Foreskin keratinocyte (primary cell): ENCODE measurements at places on chromosomes 5 and 9.

GRCh38 chr5:35608881-35609779 is 8.5 kb upstream of the SPEF2 start:
- no peak for DNase-seq

GRCh38 chr5:17799521-17799920 is 165.3 kb downstream of the TAF11L14 start:
- DNase-seq, result no peak

DNA sequence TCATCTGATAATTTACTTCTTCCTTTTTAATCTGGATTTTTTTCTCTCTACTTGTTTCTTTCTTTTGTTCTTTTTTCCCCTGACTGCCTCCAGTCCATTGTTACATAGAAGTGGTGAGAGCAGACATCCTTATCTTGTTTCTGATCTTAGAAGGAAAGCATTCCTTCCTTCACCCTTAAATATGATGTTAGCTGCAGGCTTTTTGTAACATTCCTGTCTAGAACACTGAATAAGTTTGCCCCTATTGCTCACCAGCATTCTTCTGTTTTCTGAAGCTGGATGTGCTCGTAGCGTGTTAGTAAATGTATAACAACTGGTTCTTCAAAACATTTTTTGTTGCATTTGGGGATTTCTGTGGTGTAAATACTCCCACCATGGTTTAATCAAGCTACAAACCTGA is 136.7 kb upstream of the NFIL3 start:
- peak; percentile 54 for DNase-seq

DNA sequence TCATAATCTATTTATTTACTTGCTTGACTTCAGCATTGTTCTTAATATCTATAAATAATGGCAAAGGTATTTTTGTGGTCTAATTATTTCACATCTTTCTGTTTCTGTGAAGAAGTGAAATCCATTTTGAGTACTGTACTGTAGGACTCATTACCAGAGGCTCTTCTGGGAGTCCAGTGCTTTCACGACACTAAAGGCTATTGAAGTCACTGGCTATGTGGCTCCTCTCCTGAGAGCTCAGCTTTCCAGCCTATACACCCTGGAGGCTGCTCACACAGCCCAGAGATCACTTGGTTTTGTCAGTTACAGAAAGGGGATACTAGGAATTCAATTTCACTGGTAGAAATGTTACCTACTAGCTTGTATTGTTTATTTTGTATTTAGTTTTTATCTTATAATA is 547.3 kb downstream of the TAF11L14 start:
- DNase-seq, result no peak

DNA sequence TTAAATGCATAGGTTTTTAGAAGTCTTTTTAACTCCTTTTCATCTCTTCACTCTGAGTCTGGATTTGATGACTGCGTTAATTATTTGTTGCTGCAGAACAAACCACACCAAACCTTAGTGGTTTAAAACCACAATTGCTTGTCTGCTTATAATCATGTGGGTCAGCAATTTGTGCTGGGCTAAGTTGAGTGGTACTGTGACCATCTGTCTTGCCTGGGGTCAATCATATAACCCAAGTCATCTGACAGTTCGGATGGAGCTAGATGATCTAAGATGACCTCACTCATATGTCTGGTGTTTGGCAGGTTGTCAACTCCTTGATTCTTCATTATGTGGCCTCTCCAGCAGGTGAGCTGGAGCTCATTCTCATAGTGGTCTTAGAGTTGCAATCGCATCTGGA is 219.1 kb upstream of the ELAVL2 start:
- DNase-seq, result no peak

GRCh38 chr5:113804264-113804663 is 290.8 kb downstream of the YTHDC2 start:
- peak; percentile 32 for DNase-seq

DNA sequence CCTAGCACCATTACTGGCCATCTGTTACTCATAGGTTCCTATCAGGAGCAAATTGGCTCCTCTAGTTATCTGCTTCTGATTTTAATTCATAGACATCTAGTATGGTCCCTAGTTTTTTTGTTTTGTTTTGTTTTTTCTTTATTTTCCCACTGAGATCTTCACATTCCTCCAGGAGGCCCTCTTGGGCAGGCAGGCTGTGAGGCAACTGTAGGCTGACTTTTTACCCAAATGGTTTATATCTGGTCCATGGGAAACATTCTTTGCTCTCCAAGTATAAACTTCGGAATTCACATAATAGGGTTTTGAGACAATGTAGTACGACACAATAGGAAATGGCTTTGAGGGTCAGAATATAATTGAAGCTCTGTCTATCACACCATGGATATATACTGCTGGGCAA is 250.9 kb upstream of the DAB2 start:
- DNase-seq, result no peak

DNA sequence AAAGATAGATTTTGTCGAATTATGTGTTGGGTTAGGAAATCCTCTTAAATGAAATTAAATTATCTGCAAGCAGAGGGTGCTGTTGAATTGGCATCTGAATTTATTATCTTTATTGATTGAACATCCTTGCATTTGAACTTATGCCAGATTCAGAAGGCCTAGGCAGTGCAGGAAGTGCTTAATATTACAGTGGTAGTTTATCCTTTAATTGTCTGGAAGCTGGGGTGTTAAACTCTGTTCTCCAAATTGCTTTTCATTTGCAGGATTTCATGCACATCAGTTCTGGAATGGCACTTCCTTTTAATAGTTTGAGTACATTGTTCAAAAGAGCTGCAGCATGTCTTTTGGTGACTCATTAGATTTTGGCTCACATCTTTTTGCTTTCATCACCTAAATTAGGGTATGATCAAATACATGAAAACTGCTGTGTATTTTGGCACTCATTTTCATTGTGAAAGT is 186.3 kb downstream of the KDM4C start:
- DNase-seq, result peak; percentile 66

DNA sequence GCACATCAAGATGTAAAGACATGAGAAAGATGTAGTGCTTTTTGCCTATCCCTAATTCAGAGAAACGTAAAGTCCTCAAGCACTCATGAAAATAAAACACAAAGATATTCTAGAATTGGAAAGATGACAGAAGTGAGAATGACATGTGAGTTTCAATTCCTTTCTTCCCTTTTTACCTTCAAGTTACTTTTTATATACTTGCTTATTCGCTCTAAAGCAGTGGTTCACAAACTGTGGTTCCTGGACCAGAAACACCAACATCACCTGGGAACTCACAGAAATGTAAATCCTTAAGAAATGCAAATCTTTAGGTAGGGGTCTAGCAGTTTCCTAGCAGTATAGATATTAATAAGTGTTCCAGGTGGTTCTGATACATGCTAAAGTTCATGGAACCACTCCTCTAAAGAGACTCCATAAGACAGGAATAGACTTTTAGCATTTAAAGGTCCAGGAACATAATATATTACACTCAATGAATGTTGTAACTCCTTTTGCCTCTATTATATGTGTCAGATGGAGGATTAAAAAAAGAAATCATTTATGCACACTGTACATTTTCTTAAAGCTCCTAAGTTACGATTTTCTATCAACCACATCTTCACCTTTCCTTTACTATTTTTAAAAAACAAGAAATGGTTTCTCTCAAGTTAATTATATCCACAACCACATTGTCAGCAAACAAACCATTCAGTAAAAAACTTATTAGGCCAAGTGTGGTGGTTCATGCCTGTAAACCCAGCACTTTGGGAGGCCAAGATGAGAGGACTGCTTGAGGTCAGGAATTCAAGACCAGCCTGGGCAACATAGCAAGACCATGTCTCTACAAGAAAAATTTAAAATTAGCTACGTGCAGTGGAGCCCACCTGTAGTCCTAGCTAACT is 39.9 kb downstream of the ERP44 start:
- no peak for DNase-seq

DNA sequence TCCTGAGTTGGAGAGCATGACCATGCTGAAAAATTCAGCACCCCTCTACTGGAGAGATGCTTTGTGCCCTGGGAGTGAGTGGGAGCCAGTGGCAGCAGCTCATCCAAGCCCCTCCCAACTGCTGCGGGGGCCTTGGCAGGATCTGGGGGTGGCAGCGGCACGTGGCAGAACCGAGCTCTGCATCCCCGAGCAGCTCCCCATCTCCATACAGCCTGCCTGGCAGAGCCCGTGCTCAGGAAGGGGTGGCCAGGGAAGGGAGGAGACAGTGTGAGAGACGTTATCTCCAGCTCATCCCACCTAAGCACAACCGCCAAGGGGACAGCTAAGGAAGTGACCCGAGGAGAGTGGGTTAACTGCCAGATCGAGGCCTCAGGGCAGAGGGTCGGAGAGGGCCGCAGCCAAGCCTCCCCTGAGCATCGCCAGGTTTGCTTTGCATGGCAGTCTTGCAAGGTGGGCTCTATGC is 17.2 kb upstream of the DPM2 start:
- no peak for DNase-seq

GRCh38 chr9:35690294-35690613 is 529 bp upstream of the TPM2 start:
- DNase-seq, result peak; percentile 37

DNA sequence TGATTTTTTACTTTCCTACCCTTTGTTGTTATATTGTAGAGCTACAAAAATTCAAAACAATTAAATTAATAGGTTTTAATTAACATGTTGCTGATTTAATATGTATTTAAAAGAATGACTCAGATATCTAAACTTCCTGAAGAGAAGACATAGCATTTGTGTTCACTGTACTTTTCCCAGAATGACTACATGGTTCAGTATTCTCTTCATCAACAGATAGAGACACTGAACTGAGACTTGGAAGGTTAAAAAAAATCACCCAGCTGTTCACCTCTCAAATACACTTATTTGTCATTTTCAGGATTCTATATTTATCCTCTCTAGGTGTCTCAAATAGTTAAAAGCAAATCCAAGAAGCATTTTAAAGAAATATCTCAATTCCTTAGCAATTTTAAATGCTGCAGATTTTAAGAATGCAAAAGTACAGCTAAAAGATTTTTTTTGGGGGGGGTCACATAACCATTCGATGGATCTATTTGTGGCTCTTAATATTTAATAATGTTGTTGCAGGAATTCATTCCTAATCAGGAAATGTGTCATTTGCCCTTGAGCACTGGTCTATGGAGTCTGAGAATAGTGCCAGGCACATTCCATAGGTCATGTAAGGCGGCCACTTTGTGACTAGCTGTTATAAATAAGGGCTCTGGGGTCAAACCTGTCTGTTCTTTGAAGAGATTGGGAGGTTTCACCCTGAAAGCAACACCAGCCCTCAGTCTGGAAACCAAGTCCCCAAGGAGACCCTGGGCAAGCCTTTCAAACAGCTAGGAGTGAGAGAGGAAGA is 463.1 kb downstream of the NR2F1-AS1 start:
- DNase-seq, result no peak

DNA sequence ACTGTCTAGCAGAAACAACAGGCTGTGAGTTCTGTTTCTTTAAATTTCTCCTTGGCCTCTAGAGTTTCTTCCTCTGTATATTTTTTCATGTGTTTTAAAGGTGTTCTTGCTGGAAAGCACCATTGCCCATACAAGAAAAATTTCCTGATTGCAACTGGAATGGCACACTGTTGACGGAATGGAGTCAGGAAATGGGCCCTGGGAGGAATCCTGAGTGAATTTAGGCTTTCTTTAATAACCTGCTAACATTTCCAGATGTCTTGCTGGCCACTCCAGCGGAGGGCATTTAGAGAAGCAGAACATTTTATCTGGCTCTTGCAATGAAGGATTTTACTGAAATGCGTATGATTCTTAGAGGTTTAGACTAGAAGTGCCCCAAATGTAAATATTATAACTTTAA is 736.3 kb downstream of the TAF11L14 start:
- DNase-seq, result no peak

- DNase-seq, result no peak
Observed at GRCh38 chr5:73472116-73472515, 23.5 kb upstream of the FOXD1 start.

DNA sequence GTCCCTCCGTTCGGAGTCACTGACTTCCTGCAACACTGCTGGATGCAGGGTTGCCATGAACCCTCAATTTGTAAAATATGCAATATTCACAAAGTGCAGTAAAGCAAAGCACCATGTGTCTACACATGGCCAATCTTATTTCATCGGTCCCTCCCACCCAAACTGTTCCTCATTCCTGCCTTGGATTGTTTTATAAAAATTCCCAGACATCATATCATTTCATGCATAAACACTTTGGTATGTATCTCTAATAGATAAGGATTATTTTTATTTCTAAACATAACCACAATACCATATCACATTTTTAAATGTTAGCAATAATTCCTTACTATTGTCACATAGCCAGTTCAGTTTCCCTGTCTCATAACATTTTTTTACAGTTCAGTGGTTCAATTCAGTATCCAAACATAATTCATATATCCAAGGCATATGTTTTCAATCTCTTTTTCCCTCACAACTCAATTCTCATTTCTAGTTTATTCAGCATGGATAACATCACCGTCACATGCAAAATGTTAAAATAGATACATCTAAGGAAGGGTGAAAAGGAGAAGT is 82.0 kb upstream of the PCAT7 start:
- DNase-seq, result peak; percentile 11

GRCh38 chr5:1493413-1493812 is 30.3 kb downstream of the LPCAT1 start:
- no peak for DNase-seq

- DNase-seq, result no peak
Observed at GRCh38 chr9:99916650-99917049, 10.2 kb downstream of the STX17 start.

GRCh38 chr5:67380431-67380830 is 183.8 kb upstream of the CD180 start:
- DNase-seq, result no peak

- no peak for DNase-seq
Observed at GRCh38 chr9:120841930-120842684, 615 bp downstream of the PSMD5 start.

GRCh38 chr5:158534203-158534602 is 565.5 kb downstream of the EBF1 start:
- DNase-seq, result no peak

DNA sequence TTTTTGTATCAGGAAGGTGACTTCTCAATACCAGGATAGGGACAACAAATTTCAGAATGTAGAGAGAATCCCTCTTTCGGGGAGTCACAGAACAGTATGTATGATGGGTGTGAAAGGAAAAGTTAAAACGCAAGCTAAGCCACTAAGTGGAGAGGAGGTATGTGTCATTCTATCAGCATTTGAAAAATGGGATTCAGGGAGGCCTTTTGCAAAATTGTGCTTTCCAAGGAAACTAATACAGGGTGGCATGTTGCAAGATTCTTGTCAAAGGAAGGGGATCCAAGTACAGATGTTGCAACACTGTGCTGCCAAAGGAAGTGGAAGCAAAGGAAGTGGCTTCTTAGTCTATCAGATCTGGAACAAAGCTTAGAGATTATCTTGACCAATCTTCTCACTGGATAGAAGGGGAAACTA is 12.6 kb upstream of the TNIP1 start:
- peak; percentile 91 for DNase-seq

- no peak for DNase-seq
Observed at GRCh38 chr5:9953691-9954090, 296.0 kb downstream of the ATPSCKMT start.

GRCh38 chr9:112487008-112487798 is 576 bp downstream of the KIAA1958 start:
- DNase-seq, result peak; percentile 42

- DNase-seq, result peak; percentile 46
Observed at GRCh38 chr5:100777680-100778300, 125.3 kb downstream of the ST8SIA4 start.

GRCh38 chr9:21670374-21670773 is 132.1 kb upstream of the MTAP start:
- no peak for DNase-seq

GRCh38 chr9:113590991-113591898 is 127.7 kb downstream of the RGS3 start:
- DNase-seq, result no peak

GRCh38 chr9:89871871-89872331 is 267.1 kb downstream of the GADD45G start:
- no peak for DNase-seq

GRCh38 chr9:89825669-89826068 is 220.9 kb downstream of the GADD45G start:
- DNase-seq, result no peak
